Glomerular endothelial cell (primary cell): ENCODE measurements at places on chromosomes 12 and 14. TPM values are rescaled to one million over a fixed set of nuclear protein-coding genes. Genes with fewer than 3 reads are reported as not detected.

Gene MDGA2
- 0.12 and 1.1 TPM in 2 replicates for total RNA-seq

Gene LMNTD1
- 0.82 TPM in 1 of 2 replicates, not detected in the other for total RNA-seq

Gene MYO1H
- total RNA-seq: not detected in 2 replicates

Gene C12orf76
- total RNA-seq: 14.2 and 40.6 TPM in 2 replicates

Gene POTEG
- not detected in 2 replicates for total RNA-seq

Gene ERGIC2
- total RNA-seq: 23.3 and 51.6 TPM in 2 replicates

Gene CLEC1B
- 0.18 TPM in 1 of 2 replicates, not detected in the other for total RNA-seq

Gene NANOG
- total RNA-seq: 0.82 TPM in 1 of 2 replicates, not detected in the other

DNA sequence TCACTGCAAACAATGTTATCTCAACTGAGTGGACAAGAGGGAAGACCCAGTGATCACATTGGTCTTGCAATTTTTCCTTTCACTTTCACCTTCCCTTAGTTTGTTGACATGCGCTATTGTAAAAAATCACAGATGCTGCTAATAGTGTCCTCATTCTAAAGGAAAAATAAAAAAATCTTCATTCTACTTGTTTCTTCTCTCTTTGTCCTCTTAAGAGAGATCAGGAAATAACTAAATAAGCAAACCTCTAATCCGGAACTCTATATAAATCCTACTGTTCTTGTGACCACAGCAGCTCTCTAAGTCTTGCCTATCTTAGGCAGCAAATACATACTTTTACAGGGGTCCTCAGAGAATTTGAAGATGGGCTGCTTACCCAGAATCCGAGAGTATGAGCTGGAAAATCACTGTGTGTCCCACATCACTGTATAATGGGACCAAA, 257.7 kb downstream of the NAV3 start:
- DNase-seq: peak; percentile 9

GRCh38 chr12:50778663-50779590, 15.0 kb downstream of the ATF1 start:
- no peak for DNase-seq

- DNase-seq: no peak
These were observed 648.5 kb downstream of the RPS29 start for GRCh38 chr14:48937541-48938195.

- DNase-seq: no peak
These were observed 3.3 kb downstream of the ACVR1B start for GRCh38 chr12:51954561-51955361.

GRCh38 chr12:104741497-104742367, 216.4 kb downstream of the SLC41A2 start:
- DNase-seq: no peak

DNA sequence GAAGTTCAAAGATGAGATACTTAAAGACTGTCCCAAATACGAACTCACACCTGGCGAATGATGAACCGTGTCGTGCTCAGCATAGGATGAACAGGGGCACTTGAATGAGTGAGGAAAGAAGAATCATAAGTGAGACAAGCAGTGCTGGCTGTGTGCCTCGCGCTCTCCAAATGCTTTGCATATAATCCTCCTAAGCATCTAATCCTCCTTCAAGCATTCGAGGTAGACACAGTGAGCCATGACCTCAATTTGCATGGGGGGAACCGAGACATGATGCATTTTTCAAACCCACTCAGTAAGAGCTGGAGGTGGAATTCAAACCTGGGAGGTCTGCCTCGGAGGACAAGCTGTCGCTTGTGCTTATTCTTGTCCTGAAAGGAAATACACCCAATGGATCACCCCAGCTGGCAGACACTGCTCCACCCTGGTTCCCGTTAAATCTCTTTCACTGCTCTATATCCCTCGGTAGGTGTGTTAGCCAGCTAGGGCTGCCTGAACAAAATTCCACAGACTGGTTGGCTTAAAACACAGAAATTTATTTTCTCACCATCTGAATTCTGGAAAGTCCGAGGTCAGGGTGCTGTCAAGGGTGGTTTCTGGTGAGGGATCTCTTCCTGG, 274.0 kb downstream of the SLC15A4 start:
- DNase-seq: no peak

- no peak for DNase-seq
These were observed 679.2 kb downstream of the RPL10L start for GRCh38 chr14:45972416-45972815.

- no peak for DNase-seq
These were observed 1082.1 kb downstream of the AACS start for GRCh38 chr12:126147321-126147720.

DNA sequence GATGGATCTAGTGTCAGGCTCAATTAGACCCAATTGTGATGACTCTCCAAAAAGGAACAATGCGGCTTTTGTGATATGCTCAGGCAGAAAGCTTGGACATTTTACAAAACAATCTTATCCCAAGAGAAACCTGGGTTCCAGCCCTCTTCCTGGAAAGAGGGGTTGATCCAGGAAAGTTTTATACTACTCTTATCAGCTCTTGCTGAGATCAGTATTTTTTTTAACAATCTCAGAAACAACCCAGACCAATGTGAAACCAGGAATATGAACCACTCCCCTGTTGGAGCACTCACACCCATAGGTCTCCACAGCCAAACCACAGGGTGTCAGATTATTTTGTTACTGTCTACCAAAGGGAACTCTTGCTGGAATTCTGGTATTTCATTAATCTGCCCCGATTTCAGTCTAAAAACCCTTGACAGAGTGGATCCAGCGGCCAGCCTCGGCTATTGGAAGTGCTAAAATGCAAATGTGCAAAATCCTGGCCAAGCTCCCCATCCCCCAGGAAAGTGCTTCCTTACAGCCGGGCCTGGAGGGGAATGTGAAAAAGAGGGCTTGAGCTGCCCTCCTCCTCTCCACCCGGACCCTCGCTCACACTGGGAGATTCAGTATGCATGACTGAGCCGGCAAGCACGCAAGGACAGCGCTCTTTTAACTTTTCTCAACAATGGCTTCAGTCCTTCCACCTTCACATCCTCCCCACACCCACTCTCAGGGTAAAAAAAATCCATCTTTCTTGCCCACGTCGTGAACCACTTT, 4.0 kb downstream of the FBXL14 start:
- DNase-seq: no peak

GRCh38 chr12:93856611-93857010, 179.4 kb downstream of the CRADD start:
- no peak for DNase-seq

GRCh38 chr14:69818758-69819191, 21.7 kb upstream of the SLC10A1 start:
- DNase-seq: peak; percentile 52

DNA sequence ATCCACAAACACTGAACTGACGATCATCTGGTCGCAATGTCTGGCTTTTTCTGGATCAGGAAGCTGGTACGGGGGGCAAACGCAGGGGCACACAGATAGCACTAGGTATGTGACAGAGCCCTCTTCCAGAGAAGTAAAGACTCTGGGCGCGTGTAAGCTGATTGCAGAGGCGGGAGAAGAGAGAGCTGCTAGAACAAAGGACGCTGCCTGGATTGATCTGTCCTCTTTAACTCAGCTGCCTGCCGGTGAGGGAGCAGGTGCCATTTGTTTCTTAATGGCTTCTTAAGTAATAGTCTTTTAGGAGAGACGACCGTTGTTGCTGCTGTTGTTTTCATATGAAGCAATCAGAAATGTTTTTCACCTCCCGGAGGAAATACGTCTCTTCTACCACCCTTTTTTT, 77.3 kb downstream of the GLT1D1 start:
- no peak for DNase-seq

GRCh38 chr12:52352951-52353350, 14.3 kb downstream of the KRT85 start:
- DNase-seq: no peak

DNA sequence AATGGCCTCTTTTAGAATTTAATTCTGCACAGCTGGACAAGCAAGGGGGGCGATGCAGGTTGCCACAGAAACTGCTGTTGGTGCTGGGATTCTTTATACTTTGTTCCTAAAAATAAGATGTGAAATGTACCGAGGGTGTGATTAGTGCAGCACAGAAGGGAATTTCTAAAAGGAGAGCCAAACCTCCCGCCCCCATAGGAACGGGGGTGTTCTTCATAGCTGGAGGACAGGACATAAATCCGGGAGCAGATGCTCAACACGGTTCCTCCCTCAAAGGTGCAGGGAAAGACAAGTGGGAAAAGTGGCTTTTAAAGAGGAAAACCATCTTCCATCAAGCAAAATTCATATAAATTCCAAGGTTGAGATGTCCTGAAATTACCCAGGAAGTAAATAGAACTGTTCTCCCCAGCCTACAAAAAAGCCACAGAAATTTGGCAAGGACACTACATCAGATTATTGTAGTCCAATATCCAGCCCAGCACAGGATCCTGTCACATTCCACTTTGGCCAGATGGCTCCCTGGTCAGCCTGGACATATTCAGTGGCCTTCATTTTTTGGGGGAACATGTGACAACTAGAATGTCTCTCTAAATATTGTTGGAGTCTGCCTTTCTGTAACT, 51.4 kb upstream of the TMX1 start:
- no peak for DNase-seq

DNA sequence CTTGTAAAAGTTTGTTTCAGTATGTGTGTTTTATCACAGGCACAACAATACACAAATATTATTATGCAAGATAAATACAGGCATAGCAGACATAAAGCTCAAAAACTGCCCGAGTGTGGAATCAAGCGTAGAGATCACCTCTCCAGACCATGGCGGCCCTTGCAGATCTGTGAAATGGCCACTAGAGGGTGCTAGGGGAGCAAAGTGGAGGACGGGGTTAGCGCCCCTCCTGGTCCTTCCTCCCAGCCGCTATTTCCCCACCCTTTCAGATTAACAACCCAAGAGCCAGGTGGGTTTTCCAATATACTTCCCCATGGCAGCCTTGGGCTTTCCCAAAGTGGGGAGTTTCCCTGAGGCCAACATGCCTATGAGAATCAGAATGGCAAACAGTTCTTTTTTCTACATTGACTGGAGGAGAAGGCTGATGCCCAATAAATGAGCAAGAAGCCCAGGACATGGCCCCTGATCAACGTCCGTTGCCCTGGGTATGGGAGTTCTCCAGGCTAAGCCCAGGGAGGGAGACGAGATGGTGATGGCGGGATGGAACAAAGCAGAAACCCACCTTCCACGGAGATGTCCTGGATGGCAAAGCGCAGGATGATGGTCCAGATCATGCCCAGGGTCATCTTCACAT, 67.4 kb downstream of the ACTN1 start:
- DNase-seq: peak; percentile 57

DNA sequence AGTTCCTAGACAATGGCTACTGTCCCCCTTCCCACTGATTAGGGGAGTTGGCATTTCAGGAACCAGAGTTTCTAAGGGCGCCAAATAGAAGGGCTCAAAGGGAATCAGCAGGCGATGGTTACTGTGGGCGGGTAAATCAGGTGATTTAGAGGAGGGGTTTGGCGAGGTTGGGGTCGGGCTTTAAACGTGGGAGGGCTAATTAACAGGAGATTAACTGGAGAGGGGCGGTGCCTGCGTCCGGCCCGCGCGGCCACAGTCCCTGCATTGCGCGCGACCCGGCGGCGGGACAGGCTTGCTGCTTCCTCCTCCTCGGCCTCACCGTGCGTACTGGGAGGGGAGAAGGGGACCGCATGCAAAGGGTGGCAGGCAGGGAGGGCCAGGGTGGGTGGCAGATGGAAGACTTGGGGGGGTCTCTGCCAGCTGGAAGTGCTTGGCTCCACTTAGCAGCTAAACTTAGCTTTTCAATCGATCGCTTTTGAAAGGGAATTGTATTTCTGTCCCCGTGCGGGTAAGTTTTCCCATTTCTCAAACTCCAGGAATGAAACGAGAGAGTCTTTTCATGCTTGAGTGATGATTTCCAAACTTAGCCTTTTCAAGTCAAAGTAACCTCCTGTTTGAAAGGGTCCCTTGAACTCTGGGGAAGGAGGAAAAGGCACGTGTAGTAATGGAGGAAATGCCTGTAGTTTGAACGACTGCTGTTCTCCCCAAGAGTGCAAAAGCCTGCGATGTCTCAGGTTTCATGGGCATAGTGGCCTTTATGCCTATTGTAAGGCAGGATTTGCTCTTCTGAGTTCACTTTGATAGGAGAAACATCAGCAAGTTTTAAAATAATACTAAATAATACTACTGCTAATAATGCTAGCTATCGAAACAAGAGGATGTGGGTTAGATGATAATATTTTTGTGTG, at the start of gene MGST1:
MGST1 (plus strand) TSS at position 255 of the 908 bp plus-strand sequence. CDS start 6,608 bp downstream, outside the sequence.
- no peak for DNase-seq

GRCh38 chr14:34252227-34252626, 209.8 kb downstream of the SPTSSA start:
- peak; percentile 62 for DNase-seq

GRCh38 chr14:43019826-43020225, 1413.2 kb downstream of the LRFN5 start:
- DNase-seq: no peak
